ENCODE measurements at places on chromosomes 5 and 9. TPM values are rescaled to one million over a fixed set of nuclear protein-coding genes. Genes with fewer than 3 reads are reported as not detected.
A peak's percentile ranks its signal among the peaks of the same experiment; 100 is the strongest.

DNA sequence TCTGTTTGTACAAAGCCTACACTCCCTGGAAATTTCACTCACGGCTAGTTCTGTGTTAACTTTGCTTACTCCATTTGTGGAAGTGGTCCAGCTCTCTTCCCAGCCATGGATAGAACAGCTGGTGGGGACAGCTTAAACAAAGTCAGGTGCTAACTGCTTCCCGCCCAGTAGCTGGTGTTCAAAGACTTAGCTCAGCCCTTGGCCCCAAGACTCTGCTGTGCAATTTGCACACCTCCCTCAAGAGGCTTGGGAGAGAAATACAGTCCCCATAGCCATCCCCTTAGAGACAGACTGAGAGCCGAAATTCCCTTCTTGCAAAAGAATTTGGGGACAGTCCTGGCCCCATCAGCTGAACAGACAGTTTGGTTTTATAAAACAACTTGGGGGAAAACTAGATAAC is 73.8 kb upstream of the RAI14 start:
- DNase-seq: no peak

GRCh38 chr5:28967848-28968247 is 1929.5 kb upstream of the CDH9 start:
- peak; percentile 5 for DNase-seq

- DNase-seq: no peak
Measured at GRCh38 chr5:39411061-39411460, 13.7 kb downstream of the DAB2 start.

Gene SLC45A2
- total RNA-seq: not detected

Gene NRG2
- not detected for total RNA-seq

- DNase-seq: no peak
Measured at GRCh38 chr5:143400541-143401226, 2.8 kb downstream of the NR3C1 start.

DNA sequence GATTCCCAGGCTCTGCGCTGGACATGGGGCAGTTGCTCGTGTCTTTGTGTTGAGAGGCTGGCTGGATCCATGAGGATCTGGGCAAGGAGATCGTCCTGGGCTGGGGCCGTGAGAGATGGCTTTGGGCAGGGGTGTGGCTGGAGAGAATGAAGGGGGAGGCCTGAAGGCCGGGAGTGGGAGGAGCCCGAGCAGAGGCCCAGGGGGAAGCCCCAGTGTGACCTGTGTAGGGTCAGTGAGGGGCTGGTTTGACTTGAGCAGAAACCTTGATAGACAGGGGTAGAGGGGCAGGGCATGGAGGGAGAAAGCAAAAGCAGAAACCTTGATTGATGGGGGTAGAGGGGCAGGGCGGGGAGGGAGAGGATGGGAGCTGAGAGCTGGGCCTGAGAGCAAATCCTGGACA is 54.4 kb upstream of the ASS1 start:
- DNase-seq: no peak

- DNase-seq: no peak
Measured at GRCh38 chr9:122252796-122253195, 11.8 kb downstream of the RBM18 start.

- DNase-seq: no peak
Measured at GRCh38 chr5:170632266-170632984, 128.6 kb downstream of the KCNIP1 start.

GRCh38 chr9:78248635-78249034 is 12.8 kb downstream of the CEP78 start:
- no peak for DNase-seq

DNA sequence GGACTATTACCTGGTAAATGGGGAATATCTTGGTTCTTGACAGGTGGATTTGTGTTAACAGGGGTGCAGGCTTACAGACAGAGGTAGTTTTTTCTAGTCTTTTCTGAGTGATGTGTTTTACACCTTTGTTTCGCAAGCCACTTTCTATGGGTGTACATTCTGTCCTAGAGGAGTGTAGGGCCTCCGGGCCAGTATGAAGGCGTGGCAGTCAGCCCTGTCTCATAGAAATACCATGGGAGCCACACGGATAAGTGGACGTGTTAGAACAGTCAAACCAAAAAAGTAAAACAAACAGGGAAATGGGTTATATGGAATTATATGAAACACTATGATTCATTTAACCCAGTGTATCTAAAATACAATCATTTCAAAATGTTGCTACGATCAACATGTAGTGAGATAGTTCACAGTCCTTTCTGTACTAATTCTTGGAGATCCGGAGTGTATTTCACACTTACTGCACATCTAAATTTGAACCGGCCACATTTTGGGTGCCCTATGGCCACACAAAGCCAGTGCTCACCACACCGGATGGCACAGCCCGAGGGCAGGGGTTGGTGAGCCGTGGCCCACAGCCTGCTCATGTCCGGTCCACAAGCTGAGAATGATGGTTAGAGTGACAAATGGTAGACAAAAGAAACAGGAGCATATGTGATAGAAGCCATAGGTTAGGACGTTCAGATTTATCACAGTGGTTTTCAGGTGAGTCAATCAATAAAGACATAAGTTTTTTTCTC is 80.1 kb upstream of the IRX4 start:
- no peak for DNase-seq

Gene GARIN3
- not detected for total RNA-seq

Gene FSTL4
- total RNA-seq: 1.9 TPM

Gene CKMT2
- total RNA-seq: 1.2 TPM

Gene EIF4EBP3
- 1.9 TPM for total RNA-seq

Gene HTR4
- total RNA-seq: not detected

- peak; percentile 54 for DNase-seq
Measured at GRCh38 chr5:14108170-14108996, 34.8 kb upstream of the TRIO start.

GRCh38 chr5:138115254-138115653 is 24.0 kb downstream of the NME5 start:
- no peak for DNase-seq

Gene SHC3
- total RNA-seq: 1.1 TPM

GRCh38 chr9:5593904-5594303 is 35.0 kb upstream of the RIC1 start:
- DNase-seq: no peak

Gene C9
- total RNA-seq: not detected

DNA sequence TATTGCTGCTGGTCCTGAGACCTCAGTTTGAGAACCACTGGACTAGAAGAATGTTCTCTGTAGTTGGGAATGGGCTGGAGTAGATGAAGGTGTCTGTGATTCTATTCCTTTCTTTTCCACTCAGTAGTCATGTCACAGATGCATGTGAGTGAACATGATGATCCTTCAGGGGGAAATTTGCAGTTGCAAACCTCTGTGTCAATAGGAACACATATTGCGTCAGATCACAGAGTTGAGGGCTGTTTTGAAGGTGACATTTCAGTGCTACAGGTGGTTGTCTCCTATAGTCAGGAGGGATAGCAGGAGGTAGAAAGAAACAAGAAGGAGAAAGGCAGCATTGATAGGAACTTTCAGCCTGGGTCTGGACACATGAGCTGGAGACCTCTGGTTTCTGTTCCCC is 239.3 kb downstream of the ARHGEF28 start:
- no peak for DNase-seq

DNA sequence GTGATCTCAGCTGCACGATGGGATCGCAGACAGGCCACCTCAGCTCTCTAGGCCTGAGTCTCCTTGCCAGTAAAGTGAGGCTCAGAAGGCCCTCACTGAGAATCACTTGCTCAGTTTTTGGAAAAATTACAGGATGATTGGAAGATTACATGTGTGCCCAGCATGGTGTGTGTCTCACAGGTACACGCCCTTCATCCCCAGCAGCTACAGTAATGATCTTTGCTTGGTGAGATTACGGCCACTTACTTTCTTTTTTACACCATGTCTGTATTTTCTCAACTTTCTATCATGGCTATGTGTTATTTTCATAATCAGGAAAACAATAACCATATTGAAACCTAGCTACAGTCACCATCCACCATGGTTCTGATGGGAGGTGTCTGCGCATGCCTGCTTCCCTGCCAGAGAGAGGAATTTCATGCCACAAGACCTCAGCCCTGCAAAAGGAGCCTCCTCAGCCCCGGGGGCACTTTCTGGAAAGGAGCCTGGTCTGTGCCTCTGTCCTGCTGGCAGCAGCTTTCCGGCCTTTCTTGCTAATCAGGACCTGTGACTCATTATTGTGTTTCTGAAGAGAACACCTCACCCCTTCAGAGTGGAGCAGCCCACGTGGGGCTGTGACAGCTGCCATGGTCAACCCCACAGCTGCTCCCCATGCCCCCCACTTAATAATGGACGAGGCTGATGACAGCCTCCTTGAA is 64.2 kb upstream of the OLFM1 start:
- no peak for DNase-seq

GRCh38 chr5:60162441-60162840 is 268.9 kb upstream of the PDE4D start:
- DNase-seq: no peak

DNA sequence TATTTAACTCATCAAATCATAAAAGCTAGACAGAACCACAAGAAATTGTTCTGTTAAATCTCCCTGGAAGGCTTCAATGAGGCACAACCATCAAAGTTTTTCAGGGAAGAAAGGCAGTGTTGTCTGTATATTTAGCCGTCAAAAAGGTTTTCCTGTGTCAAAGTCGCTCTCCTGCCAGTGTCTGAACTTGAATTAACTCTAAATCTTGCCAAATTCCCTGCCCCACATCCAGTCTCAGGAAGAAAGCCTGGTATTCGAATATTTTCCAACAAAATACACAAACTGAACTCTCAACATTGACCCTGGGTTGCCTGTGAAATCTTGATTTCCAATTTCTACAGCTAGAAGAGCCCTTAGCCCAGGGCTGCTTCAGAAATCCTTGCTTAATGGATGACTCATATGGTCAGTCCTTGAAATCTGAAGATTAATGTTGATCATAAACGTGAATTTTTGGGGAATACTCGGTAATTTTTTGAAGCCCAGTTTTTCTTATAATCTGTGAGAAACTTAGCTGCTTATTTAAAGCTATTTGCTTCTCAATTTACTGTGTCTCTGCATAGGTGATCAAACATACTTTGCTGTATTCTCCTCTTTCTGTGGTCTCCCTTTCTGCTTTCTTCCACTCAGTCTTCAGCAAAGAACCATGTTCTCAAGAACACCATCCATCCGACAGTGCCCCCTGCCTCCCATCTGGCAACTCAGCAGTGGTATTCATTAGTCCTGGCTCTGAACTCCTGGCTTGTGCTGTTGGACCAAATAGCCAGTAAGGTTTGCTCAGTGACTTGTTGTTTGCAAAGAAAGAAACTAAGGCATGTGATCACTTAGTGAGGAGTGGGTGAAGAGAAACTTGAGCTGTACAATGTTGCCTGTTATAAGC is 58.9 kb downstream of the NREP start:
- no peak for DNase-seq

Gene FOXD4L5
- total RNA-seq: not detected

Gene MCTP1
- 0.15 TPM for total RNA-seq

Gene IL13
- not detected for total RNA-seq

Gene C7
- 3.5 TPM for total RNA-seq

Gene AIF1L
- total RNA-seq: 36.5 TPM

GRCh38 chr5:159092332-159092687 is 7.4 kb downstream of the EBF1 start:
- no peak for DNase-seq

- no peak for DNase-seq
Measured at GRCh38 chr5:58922461-58923171, 339.7 kb downstream of the RAB3C start.

Gene PCDHGA3
- total RNA-seq: not detected

- no peak for DNase-seq
Measured at GRCh38 chr5:16616536-16617273, at the start of gene RETREG1. Gene RETREG1, minus strand, starts transcription at chr5:16616997. Its CDS starts 26 bp downstream, at chr5:16616971.

DNA sequence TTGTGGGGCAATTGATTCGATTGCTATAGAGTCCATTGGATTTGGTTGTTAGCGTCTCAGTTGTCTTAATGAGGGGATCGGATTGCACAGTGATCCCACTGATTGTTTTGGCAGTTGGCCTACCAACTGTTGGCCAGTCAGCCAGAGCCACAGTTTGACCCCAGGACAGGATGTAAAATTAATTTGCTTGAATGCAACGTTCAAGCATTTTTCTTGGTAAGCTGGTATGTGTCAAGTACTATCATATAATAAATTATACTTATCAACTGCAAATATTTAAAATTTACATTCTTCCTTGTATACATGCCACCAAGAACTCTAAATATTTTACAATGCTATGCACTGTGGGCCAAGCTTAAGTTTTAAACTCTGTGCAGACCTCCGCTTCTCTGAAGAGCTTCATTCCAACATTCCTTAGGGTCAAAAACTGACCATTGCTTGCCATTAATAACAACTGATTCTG is 80.4 kb upstream of the OSMR start:
- no peak for DNase-seq

Gene SGTB
- 11.2 TPM for total RNA-seq
